Trophoblast cell (in vitro differentiated cells and primary cell): ENCODE measurements at places on chromosomes 7 and 10.

- H3K4me3 ChIP-seq, result no peak overlapping the region
- no peaks in the 10 kb centered on the region for H3K36me3 ChIP-seq
- no peaks in the 10 kb centered on the region for H3K27me3 ChIP-seq
- DNase-seq, result no peak
These were observed 571.9 kb downstream of the ACTR3B start for GRCh38 chr7:153331427-153331826.

- H3K4me3 ChIP-seq, result no peak overlapping the region
- no peaks in the 10 kb centered on the region for H3K4me1 ChIP-seq
- no peaks in the 10 kb centered on the region for H3K36me3 ChIP-seq
- no peak for DNase-seq
- no peak overlapping the region for H3K27ac ChIP-seq
These were observed 5.0 kb downstream of the MXI1 start for GRCh38 chr10:110212119-110213006.

GRCh38 chr10:77666821-77667220 is 29.2 kb upstream of the KCNMA1 start:
- no peak overlapping the region for H3K4me3 ChIP-seq
- peaks cover 2% of the 10 kb centered on the region for H3K27me3 ChIP-seq
- H3K36me3 ChIP-seq, result no peaks in the 10 kb centered on the region
- no peak overlapping the region for H3K27ac ChIP-seq

DNA sequence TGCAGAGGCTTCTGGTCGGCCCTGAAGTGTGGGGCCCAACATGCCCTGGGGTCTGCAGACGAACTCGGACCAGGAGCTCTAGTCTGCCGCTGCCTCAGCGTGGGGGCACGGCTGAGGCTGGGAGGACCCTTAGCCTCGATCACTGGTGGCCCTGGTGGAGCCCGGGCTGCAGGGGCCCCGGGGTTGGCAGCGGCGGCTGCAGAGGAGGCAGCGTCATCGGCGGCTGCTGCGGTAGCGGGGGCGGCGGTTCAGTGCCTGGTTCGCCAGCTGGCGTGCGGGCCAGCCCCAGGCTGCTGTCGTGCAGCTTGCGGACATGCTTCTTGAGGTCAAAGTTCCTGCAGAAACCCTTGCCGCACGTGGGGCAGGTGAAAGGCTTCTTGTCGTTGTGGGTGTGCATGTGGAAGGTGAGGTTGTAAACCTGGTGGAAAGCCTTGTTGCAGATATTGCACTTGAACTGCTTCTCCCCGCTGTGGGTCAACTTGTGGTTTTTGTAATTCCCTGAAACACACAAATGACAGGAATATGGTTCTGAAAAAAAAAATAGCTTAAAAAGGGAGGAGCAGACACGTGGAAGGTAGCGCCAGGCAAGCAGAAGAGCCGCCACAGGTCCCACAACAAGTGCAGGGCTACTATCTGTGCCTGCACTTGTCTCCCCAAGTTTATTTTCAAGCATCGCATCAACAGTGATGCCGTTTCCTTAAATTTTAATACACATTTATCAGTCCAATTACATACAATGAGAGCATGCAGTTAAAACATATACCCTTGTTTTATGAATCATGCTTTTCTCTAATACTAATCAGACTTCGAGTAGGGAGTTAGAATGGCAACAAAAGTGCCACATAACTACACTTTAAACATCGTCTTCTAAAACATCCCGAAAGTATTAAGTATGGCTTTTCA is 2.4 kb downstream of the FEZF1 start:
- no peaks in the 10 kb centered on the region for H3K36me3 ChIP-seq
- H3K27ac ChIP-seq, result no peak overlapping the region
- DNase-seq, result no peak
- peaks cover 69% of the 10 kb centered on the region for H3K27me3 ChIP-seq
- H3K4me3 ChIP-seq, result no peak overlapping the region

GRCh38 chr7:2893411-2893861 is 49.3 kb upstream of the GNA12 start:
- no peaks in the 10 kb centered on the region for H3K4me1 ChIP-seq
- no peak for DNase-seq
- H3K4me3 ChIP-seq, result no peak overlapping the region
- no peaks in the 10 kb centered on the region for H3K36me3 ChIP-seq
- no peaks in the 10 kb centered on the region for H3K27me3 ChIP-seq

GRCh38 chr10:59536167-59537014 is 173.3 kb downstream of the SLC16A9 start:
- DNase-seq, result no peak
- no peaks in the 10 kb centered on the region for H3K36me3 ChIP-seq
- no peak overlapping the region for H3K4me3 ChIP-seq
- no peaks in the 10 kb centered on the region for H3K27me3 ChIP-seq
- H3K27ac ChIP-seq, result no peak overlapping the region

- H3K4me3 ChIP-seq, result no peak overlapping the region
These were observed 143.2 kb downstream of the GRK5 start for GRCh38 chr10:119350502-119351097.

DNA sequence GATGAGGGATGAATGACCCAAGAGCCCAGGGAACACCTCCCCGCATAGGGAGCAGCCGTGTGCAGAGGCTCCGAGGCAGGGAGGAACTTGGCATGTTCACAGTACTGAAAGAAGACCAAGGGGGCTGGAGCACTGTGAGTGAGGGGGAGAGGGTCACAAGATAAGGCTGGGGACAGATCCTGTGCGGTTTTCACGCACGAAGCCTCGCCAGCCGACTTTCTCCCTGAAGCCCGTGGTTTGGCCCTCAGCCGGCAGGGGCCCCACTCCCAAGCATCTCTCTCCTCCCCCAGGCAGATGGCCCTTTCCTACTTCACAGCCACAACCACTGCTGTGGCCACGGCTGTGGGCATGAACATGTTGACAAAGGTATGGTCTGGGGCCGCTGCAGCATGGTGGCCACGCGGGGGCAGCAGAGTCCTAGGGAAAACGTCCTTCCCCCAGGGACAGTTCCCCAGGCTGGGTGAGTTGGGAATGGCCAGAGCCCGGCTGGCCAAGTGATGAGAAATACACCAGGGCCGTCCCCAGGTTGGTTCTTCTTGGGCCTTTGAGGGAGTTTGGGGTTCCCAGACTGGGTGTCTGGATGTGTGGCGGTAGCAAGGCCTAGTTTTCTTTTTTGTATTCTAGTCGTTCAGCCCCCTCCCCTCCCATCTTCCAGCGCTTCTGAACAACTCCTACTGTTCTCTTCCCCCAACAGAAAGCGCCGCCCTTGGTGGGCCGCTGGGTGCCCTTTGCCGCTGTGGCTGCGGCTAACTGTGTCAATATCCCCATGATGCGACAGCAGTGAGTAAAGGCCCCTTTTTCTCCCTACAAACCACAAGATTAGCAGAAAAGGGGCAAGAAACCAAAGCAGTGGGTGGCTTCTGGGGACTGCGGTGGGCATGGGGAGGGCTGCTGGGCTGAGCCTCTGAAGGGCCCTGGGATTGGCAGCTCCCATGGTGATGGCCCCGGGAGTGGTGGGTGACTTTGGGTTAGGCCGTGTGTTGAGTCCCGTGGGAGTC is 14.4 kb upstream of the WBP1L start:
- peaks cover 37% of the 10 kb centered on the region for H3K36me3 ChIP-seq
- no peak overlapping the region for H3K4me3 ChIP-seq
- no peaks in the 10 kb centered on the region for H3K27me3 ChIP-seq
- H3K4me1 ChIP-seq, result peaks cover 4% of the 10 kb centered on the region
- DNase-seq, result peak; percentile 94
- no peak overlapping the region for H3K27ac ChIP-seq

- no peak overlapping the region for H3K27ac ChIP-seq
- DNase-seq, result no peak
- H3K4me1 ChIP-seq, result peaks cover 4% of the 10 kb centered on the region
- H3K27me3 ChIP-seq, result peaks cover 23% of the 10 kb centered on the region
- H3K4me3 ChIP-seq, result no peak overlapping the region
These were observed 536.6 kb upstream of the GALNT17 start for GRCh38 chr7:70595370-70595754.
